ENCODE measurements at places on chromosomes 4 and X.

GRCh38 chrX:10630320-10630719 is 9.9 kb upstream of the MID1 start:
- no peak for DNase-seq

DNA sequence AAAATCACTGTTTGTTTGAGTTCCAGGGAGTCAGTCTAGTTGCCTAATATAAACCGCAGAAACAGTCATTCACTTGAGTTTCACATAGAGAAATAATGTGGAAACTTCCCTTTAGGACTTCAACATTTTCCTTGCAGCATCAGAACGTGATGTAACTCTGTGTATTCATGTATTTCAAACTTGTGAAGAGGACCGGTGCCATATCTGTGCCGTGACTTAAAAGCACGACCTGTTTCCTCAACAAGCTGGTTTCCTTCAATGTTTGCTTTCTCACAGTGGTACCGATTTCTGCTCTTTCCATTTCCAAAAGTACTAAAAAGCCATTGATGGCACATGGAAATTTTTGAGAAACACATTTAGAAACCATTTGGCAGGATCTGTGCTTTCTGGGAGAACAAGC is 166.6 kb upstream of the RAPGEF2 start:
- DNase-seq: no peak

DNA sequence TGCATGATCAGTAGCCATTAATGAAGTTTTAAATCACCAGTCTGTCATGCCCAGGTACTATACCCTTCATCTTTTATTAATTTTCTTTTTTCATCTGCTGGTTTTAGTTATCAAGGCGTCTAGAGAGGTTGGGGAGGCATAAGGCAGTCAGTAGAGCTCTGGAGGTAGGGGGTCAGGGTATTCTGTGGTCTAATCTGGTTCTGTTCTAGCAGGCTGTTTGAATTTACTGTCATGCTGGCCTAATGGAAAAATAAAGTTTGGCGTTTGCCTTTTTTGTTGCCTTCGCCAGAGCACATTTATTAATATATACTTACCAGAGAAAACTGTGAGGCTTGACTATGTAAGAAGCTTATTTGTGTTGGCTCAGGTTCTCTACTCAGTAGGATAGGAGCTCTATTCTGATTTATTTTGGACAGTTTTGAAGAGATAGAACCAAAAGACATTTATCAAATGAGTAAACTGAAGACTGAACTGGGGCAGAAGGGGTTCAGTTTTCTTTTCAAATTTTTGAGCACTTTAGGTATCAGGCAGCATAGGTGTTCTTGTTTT is 46.9 kb downstream of the TMEM131L start:
- DNase-seq: no peak

DNA sequence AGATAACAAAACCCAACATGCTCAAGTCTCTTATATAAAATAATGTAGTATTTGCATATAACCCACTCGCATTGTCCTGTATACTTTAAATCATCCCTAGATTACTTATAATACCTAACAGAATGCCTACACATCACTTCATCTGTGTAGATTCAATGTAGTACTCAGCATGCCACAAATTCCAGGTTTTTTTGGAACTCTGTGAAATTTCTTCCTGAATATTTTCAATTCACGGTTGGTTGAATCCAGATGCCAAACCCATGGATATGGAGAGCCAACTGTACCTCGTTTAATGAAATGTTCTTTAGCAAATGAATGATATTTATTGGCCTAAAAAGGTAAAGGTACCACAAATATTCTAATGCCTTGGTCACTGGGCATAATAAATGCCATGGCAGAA is 24.8 kb downstream of the CCNI start:
- DNase-seq: no peak

DNA sequence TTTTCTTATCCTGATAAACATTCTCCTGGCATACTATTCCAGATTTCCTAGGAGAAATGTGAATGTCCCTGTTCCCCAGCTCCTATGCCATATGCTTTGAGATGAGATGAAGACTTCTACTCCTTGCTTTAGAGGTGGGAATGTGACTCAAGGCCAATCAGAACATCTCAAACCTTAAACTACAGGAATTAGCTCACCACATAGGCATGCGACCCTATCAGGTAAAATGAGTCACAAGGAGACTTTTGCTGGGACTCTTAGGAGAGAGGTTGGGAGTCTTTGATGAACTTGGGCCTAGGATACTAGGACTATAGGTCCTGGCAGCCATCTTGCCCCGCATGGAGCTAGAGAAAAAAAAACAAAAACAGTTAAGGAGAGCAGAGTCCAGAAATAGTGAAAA is 5.8 kb upstream of the USO1 start:
- no peak for DNase-seq

- DNase-seq: no peak
These were observed 81.5 kb downstream of the ATP10D start for GRCh38 chr4:47566566-47566965.

DNA sequence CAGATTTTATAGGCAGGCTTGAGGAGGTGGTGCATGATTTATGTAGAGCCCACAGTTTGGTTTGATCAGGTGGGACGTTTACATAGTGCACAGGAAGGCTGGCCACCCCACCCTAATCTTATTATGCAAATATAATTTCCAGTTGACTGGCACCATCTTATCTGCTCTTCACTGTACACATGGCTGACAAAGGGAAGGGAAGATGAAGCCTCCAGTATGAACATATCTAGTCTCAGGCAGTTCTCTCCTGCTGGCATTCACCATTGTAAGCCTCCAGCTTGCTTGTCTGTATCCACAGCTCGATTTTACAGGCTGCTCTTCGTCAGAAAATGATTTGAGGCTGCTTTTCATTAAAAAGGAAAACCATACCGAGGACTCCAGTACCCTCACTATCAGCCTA is 278.3 kb downstream of the TECRL start:
- DNase-seq: no peak

DNA sequence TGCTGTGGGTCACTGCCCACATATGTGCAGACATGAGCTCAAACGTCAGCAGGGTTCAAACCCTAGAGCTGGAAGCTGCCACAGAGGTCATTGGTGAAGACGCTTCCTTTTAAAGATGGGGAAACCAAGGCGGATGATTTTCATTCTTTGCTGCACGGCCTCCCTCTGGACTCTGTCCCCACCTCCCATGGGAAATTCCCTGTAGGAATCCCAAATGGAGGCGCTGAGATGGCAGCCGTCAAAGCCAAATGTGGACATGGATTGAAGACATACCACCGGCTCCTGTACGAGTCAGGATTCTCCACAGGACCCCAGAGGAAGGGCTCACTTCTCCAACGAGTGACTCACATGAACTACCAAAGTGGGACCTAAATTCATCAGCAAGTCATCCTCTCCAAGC is 286.4 kb downstream of the CRLF2 start:
- DNase-seq: no peak

DNA sequence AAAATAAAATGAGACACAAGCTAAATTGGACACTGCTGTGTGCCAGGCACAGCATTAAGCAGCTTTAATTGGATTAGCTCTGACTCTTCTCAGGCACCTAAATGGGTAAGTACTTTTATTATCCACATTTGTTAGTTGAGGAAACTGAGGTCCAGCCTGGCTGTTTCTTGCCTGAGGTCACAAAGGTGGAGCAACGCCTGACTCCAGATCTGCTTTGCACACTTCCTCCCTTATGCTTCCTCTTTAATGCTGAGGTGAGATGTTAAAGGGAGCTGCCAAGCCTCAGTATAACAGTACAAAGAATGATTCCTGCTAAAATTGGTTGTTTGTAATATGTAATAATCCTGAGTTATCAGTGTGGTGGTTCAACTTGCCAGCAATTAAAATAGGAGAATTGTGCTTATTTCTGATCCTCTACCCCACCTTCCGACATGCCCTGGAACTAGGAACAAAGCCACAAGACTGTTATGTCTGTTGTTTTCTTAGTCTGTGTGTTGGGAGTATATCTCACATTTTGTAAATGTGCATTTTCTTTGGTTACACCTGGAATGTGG is 74.4 kb downstream of the AFF1 start:
- no peak for DNase-seq

GRCh38 chr4:2830632-2831610 is 12.7 kb upstream of the ADD1 start:
- DNase-seq: no peak

Measured in T-helper 1 cell (primary cell).